ENCODE measurements at places on chromosomes 13 and 19.

- DNase-seq: no peak
Observed at GRCh38 chr13:113299951-113300350, 2.9 kb downstream of the LAMP1 start.

DNA sequence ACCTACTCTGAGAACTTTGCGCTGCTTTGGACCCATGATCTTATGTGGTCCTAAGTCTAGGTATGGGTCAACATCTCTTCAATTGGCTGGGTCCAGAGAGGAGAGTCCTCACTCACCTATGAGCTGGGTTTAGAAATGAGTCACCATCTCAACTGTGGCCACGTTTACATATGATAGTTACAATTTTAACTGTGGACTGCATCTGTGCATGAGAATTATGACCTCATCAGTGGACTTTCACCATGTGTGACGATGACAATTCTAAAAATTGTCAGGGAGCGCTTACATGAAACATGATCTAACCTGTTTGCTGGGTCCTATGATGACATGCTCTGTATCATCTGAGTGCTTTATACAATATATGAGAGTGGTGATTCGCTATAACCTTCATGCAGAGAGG, 12.7 kb upstream of the ZNF724 start:
- DNase-seq: no peak

GRCh38 chr13:96499656-96500055, 409.7 kb downstream of the HS6ST3 start:
- no peak for DNase-seq

DNA sequence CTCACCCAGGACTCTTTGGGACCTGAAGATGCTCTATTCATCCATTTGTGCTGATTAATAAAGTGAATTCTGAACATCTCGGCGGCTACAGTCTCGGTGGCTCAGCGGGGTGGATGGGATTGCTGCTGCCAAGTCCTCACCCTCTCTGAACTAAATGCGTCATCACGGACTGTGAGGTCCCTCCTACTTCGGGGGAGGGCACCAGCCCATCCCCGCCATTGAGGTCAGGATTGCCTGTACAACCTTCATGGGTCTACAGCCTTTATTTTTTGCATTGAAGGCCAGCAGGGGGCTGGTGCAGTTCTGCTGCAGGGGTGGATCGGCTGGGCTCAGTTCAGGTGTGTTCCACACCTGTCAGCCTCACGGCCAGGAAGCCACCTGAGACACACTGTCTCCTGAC, 181.8 kb downstream of the COL4A1 start:
- DNase-seq: no peak

Data from right renal cortex interstitium (tissue), 3 donors.